Cortex of kidney (tissue), 1 donor: ENCODE measurements at places on chromosomes 7 and 10.

GRCh38 chr7:25803117-25803887 is 348.7 kb upstream of the NFE2L3 start:
- no peak for DNase-seq

- no peak for DNase-seq
Measured at GRCh38 chr7:18849130-18849529, 268.3 kb downstream of the TWIST1 start.

DNA sequence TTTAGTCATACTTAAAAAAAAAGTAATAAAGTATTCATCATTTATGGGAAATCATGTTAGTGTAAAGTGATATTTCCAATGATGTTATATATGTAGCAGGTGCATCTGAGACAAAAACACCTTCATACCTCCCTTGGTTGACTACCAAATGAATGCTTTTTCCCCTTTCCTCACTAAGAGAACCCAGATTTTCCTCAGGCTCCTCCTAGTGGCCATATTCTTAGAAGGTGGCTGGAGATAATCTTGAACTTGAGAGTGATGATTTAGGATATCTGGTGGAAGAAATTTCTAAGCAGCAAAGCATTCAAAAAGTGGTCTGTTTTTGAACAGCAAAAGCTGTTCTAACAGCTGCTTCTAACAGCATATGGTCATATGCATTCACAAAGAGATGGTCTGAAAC is 16.8 kb upstream of the DNAH11 start:
- no peak for DNase-seq

GRCh38 chr7:7779888-7780287 is 61.5 kb upstream of the RPA3 start:
- no peak for DNase-seq

DNA sequence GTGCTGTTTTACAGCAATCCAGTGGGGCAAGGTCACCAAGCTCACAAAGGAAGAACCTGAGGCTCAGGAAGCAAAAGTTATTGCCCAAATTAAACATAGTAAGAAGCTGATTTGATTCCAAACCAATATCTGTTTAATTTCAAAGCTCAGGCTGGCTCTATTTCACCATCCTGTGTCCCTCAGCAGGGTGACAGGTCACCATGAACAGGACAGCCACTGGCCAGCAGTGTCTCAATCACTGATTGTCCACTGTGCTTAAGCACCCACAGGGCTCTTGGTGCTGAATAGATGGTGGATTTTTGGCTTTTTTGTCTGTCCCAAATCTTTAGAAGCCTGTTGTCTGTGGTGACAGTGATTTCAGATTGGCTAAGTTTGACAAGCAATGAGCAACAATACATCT is 146.4 kb upstream of the ZNF32 start:
- DNase-seq: no peak

- no peak for DNase-seq
Measured at GRCh38 chr10:60573336-60573735, 183.7 kb upstream of the ANK3 start.

GRCh38 chr10:131841131-131841660 is 59.6 kb upstream of the PPP2R2D start:
- no peak for DNase-seq

- DNase-seq: no peak
Measured at GRCh38 chr7:117973975-117974374, 100.7 kb upstream of the CTTNBP2 start.

DNA sequence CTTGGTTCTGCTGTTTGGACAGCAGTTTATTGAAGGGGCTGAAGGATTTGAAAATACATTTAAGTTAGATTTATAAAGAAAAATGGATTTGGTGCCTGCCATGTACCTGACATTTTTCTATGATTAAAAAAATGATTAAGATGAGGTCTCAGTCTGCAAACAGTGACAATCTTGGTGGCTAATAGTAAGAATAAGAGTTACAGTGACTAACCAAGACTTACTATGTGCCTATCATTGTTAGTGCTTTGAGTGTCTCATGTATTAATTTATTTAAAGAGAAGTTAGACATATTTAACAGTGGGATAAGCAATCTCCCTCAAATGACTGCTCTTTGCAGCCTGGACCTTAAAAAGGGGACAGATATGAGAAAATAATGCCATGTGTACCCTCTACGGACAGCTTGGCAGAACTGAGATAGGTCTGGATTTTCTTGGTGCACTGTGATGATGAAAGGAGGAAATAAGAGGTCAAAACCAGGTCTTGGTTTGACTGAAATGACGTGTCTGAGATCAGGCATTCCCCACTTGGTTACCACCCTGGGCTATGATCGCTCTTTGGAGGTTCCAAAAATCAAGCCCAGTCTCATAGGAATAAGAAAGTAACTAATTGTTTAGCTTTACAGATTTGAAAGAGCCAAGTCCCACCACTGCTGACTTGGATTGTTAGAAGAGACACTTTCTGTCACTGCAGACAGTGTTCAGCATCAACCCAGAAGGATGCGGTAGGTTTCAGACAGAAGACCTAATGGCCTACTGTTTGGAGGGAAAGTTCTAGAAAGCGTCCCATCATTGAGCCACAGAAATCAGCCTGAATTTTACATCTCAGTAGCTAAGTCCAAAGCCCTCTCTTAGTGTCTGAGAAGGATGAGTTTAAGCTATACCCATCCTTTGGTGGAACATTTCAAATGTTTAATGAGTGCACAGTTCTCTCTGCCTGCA is 2.1 kb downstream of the CASP7 start:
- no peak for DNase-seq

- DNase-seq: no peak
Measured at GRCh38 chr10:49552277-49552676, 13.4 kb upstream of the ERCC6 start.

DNA sequence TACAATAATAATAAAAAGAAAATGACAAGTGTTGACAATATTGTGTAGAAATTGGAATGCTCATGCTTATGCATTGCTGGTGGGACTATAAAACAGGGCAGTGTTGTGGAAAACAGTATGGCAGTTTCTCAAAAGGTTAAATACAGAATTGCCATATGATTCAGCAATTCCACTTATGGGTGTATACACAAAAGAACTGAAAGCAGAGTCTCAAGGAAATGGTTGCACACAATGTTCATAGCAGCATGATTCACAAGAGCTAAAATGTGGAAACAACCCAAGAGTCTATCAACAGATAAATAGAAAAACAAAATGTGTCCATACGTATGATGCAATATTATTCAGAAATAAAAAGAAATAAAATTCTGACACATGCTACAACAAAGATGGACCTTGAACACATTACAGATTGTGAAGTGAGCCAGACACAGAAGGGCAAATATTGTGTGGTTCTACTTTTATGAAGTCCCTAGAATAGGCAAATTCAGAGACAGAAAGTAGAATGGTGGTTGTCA is 64.8 kb upstream of the GRM8 start:
- no peak for DNase-seq

DNA sequence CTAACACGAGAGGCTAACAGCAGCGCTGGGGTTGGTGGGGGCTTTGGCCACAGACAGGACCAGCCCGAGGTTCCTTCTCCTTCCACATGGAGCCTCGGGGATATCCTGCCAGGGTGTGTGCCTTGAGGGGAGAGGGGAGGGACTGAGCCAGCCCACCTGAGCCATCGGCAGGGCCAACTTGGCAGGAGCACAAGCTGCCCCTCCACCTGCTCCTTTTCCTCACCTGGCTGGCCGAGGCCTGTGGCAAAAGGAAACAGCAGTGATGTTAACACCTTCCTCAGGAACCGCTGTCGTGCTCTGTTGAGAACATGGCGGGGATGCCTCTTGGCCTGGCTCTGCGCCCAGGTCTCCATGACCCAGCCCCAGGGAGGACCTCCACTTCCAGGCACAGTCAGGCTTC is 255.1 kb upstream of the PPP2R2D start:
- DNase-seq: no peak

GRCh38 chr7:72278550-72278949 is 133.6 kb downstream of the CALN1 start:
- no peak for DNase-seq

GRCh38 chr10:111612273-111612672 is 535.4 kb downstream of the ADRA2A start:
- DNase-seq: no peak

DNA sequence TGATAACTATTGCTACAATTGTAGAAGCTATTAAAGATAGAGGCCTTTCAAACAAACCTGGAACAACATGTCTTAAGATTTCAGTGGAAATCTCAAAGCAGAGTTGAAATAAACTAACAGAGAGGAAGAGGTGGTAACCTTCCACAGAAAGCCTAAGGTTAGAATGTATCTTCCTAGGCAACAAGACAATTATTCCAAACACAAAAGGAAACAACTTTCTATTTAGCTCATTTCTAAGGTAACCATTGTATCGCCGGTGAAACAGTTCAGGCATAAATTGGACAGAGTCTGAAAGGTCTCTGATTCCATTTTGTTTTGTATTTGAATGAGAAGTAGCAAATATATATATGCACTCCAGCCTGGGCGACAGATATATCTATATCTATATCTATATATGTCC is 30.7 kb upstream of the HYCC1 start:
- no peak for DNase-seq

- DNase-seq: no peak
Measured at GRCh38 chr10:102001435-102002068, 54.4 kb downstream of the ARMH3 start.

DNA sequence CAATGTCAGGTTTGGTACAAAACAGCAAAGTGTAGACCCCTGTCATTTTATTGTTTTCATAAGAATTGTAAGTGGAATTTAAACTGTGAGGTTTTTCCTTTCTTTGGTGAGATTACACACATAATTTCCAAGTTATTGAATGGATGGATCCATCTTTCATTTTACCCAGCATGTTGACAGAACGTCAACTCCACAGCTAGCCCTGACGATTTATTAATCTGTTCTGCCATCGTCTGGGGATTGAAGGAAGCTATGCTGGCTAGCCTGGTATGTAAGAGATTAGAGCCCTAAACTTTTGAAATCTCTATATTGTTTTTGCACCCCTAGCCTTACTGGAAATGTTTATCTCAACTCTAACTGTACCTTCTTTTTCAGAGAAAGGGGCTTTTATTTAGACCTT is 8.6 kb downstream of the WNT16 start:
- no peak for DNase-seq

- no peak for DNase-seq
Measured at GRCh38 chr7:10707519-10707918, 266.2 kb upstream of the PHF14 start.

GRCh38 chr7:11665357-11665756 is 166.6 kb downstream of the THSD7A start:
- DNase-seq: no peak

DNA sequence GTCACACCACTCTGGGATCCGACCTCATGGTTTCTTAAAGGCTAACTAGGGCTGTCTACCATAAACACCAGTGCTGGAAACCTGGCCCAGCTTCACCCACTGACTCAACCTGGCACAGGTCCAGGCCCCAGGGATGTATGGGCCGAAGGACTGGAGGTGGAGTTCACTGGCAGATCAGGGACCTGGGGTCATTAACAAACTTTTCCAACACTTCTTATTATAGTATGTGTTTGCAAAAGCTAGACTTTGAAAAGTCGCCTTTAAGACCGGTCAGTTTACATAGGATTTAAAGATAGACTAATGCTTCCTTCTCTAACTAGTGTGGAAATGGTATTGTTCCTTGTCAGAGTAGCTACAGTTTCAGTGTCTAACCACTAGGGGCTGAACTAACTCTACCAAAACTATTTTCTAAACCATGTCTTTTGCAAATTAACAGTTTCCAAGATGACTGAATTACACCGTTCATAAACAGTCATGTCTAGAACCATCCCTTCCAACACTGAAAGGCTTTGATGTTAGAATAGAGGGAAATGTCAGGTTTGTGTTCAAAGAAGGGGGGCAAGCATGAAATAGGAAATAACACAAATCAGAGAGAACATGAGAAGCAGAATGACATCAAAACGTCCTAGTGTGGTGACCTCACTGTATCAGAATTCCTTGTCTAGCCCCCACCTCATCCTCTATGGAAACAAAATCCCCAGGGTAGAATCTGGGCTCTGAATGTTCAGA is 29.7 kb downstream of the STN1 start:
- DNase-seq: no peak

GRCh38 chr7:128053991-128054390 is 22.8 kb upstream of the LRRC4 start:
- no peak for DNase-seq
